ENCODE measurements at places on chromosomes 11 and 22.
A peak's percentile ranks its signal among the peaks of the same experiment; 100 is the strongest.

DNA sequence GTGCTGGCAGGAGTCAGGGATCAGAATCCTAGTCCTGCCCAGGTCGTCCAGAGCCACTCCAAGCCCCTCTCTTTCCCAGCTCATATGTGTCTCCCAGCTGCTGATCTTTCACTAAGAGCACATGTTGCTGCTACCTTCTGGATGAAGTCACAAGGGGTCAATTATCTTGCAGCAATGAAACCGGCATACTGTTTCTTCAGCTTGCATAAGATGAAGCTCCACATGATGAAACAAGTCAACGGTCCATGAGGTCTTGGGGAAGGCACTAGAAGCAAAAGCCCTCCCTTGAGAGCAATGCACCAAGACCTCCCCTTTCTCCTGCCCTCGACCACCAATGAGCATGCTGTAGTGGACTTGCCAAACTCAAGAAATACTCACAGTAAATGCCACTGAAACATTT, 148.9 kb downstream of the TENM4 start:
- H3K4me3 ChIP-seq, result no peak overlapping the region
- no peak for DNase-seq
- peaks cover 21% of the 10 kb centered on the region for H3K36me3 ChIP-seq
- H3K4me1 ChIP-seq, result peaks cover 13% of the 10 kb centered on the region
- H3K27ac ChIP-seq, result no peak overlapping the region

DNA sequence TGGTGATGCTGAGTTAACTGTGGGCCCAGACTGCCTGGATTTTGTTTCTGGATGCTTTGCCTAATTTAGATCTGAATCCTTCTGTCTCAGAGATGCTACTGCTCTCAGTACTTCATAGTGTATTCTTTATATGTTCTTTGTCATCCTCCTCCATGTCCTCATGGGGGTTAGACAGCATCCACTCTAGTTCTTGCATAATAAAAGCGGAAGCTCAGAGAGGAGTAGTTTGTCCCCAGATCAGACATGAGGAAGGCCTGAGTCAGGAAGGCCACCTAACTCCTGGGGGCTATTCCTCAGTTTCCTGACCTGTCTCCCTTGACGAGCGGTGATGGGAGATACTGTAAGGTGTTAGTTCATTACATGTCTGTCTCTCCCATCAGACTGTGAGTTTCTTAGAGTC, 90.2 kb downstream of the SCN3B start:
- H3K4me3 ChIP-seq, result no peak overlapping the region
- H3K27ac ChIP-seq, result no peak overlapping the region
- no peaks in the 10 kb centered on the region for H3K27me3 ChIP-seq
- no peak for DNase-seq
- H3K4me1 ChIP-seq, result peaks cover 47% of the 10 kb centered on the region
- H3K36me3 ChIP-seq, result no peaks in the 10 kb centered on the region

DNA sequence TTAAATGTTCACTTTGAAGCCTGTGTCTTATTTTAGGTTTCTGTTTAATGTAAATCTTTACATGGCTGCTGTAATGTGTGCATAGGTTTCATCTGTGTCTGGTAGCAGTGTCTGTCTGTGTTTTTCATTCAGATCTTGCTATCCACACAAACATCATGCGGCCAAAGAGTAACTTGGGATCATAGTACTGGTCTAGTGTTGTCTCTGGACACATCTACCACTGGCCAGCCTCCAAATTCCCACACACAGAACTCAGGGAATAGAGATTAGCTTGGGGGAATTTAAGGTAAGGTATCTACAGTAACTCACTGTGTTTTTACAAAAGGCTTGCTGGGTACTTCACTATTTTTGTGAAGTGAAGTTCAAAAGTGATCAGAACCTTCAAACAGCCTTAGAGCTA, 32.1 kb upstream of the ZNF143 start:
- DNase-seq, result no peak
- no peaks in the 10 kb centered on the region for H3K27me3 ChIP-seq
- H3K36me3 ChIP-seq, result peaks cover 48% of the 10 kb centered on the region
- no peak overlapping the region for H3K4me3 ChIP-seq

DNA sequence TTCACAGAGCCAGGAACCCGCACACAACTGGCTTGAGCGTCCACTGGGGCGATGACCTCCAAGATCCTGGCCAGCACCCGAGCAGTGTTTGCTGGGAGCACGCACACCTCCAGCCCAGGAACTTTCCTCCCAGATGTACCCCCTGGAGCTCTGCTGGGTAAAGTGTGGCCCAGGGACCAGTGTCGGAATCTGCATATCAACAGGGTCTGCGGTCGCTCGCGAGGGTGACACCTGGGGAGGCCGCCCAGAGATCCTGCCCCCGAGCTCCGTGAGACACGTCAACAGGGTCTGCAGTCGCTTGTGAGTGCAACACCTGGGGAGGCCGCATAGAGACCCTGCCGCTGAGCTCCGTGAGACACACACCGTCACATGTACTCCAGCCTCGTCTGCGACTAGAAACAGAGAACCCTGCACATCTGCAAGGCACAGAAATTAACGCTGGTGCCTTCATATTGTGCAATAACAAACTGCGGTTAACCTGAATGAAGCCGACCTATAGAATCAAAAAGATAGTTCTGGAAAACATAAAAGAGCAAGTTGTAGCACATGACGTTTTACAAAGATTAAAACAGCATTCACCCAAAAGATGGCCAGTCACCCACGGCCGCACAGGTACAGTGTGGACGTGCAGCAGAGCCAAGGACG, 172.4 kb downstream of the BRD1 start:
- no peak for DNase-seq
- H3K27ac ChIP-seq, result no peak overlapping the region
- H3K4me3 ChIP-seq, result no peak overlapping the region
- no peaks in the 10 kb centered on the region for H3K27me3 ChIP-seq
- H3K4me1 ChIP-seq, result no peaks in the 10 kb centered on the region

- H3K27ac ChIP-seq, result peak overlapping the region; percentile 96
- H3K4me1 ChIP-seq, result peaks cover 50% of the 10 kb centered on the region
- DNase-seq, result peak; percentile 90
- peaks cover 4% of the 10 kb centered on the region for H3K27me3 ChIP-seq
- H3K36me3 ChIP-seq, result peaks cover 16% of the 10 kb centered on the region
Measured at GRCh38 chr11:34599406-34599945, 21.4 kb upstream of the EHF start.

DNA sequence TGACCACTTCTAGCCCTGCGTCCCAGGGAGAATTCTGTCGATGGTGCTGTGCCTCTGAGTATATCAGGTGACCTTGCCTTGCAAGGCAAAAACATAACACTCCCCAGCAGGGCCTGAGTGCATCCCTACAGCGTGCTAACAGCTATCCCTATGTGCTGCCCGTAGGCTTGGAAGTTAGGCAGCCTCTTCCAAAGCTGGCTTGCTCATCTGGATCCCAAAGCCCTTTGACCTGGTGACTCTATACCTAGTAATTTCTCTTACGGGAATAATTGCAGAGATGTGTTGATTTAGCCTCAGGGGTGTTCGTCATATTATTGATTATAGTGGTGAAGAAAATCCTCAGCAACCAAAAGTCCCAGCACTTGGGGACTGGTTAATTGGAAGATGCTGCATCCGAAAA, 32.6 kb upstream of the CRYBB3 start:
- no peaks in the 10 kb centered on the region for H3K36me3 ChIP-seq
- no peaks in the 10 kb centered on the region for H3K4me1 ChIP-seq
- no peaks in the 10 kb centered on the region for H3K27me3 ChIP-seq
- no peak for DNase-seq
- no peak overlapping the region for H3K27ac ChIP-seq

DNA sequence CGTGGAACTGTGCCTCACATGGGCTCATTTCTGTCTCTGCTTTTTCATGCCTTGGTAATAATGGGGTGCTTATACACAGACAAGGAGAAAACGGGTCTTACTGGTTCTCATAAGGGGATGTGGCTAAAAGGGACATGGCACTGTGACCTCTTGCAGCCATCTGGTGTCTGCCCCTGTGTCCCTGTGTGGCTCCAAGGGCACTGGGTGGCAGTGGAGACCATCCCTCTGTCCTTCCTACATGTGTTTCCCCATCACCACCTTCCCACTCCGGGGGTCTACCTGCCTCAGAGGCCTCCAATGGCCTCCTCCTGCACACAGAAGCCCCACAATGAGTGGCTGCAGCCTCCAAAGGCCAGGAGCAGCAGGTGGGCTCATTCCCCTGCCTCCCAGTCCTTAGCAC, 221.2 kb downstream of the CEP164 start:
- H3K36me3 ChIP-seq, result no peaks in the 10 kb centered on the region
- peaks cover 50% of the 10 kb centered on the region for H3K27me3 ChIP-seq
- H3K27ac ChIP-seq, result no peak overlapping the region
- no peak for DNase-seq
- H3K4me3 ChIP-seq, result no peak overlapping the region

GRCh38 chr11:60334005-60334620, 7.1 kb downstream of the MS4A6E start:
- no peak overlapping the region for H3K4me3 ChIP-seq
- no peaks in the 10 kb centered on the region for H3K27me3 ChIP-seq
- H3K36me3 ChIP-seq, result no peaks in the 10 kb centered on the region
- H3K27ac ChIP-seq, result no peak overlapping the region

- H3K4me1 ChIP-seq, result no peaks in the 10 kb centered on the region
- no peak overlapping the region for H3K27ac ChIP-seq
- H3K36me3 ChIP-seq, result no peaks in the 10 kb centered on the region
- H3K4me3 ChIP-seq, result no peak overlapping the region
Measured at GRCh38 chr11:57399972-57400578, 9.6 kb upstream of the PRG2 start.

DNA sequence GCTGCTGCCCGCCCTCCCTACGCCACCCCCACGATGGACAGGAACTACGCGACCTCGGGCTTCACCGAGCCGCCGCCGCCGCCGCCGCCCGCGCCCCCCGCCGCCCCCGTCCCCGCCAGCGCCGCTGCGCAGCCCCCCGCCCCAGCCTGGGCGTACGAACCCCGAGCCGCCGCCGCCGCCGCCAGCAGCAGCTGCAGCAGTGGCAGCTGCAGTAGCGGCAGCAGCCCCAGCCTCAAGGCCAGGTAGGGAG, 407 bp downstream of the QSER1 start:
- H3K4me1 ChIP-seq, result peaks cover 36% of the 10 kb centered on the region
- peaks cover 1% of the 10 kb centered on the region for H3K27me3 ChIP-seq
- peak overlapping the region; percentile 91 for H3K4me3 ChIP-seq
- no peaks in the 10 kb centered on the region for H3K36me3 ChIP-seq
- no peak for DNase-seq
- no peak overlapping the region for H3K27ac ChIP-seq

- peak; percentile 41 for DNase-seq
- peaks cover 23% of the 10 kb centered on the region for H3K27me3 ChIP-seq
- H3K4me1 ChIP-seq, result no peaks in the 10 kb centered on the region
- no peak overlapping the region for H3K27ac ChIP-seq
- H3K36me3 ChIP-seq, result no peaks in the 10 kb centered on the region
Measured at GRCh38 chr11:13955971-13956421, 6.5 kb upstream of the SPON1 start.

- H3K4me3 ChIP-seq, result no peak overlapping the region
- H3K27me3 ChIP-seq, result peaks cover 61% of the 10 kb centered on the region
- H3K27ac ChIP-seq, result no peak overlapping the region
Measured at GRCh38 chr11:119641983-119642745, 86.8 kb downstream of the NECTIN1 start.

Measured in HFFc6 (cell line).